ENCODE measurements at places on chromosomes 2 and 18.

- no peak for DNase-seq
Observed at GRCh38 chr2:240240017-240240734, 99.7 kb upstream of the OTOS start.

DNA sequence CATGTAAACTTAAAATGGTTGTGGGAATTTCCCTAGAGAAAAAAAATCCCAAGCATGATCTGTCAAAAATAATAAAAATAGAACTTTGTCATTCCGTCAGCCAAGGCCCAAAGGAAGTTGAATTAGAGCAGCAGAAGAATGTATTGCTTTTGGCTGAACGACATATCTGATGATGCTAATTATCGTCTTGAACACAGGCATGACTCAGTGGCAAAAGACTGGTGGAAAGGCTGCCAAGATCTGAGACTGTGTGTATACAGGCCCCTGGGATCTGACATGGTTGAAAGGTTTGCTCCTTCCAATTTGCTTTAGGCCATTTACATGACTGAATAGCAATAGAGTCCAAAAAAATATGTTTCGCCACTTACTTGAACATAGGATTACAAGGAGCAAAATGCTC is 1057.1 kb upstream of the CRIM1 start:
- DNase-seq: no peak

DNA sequence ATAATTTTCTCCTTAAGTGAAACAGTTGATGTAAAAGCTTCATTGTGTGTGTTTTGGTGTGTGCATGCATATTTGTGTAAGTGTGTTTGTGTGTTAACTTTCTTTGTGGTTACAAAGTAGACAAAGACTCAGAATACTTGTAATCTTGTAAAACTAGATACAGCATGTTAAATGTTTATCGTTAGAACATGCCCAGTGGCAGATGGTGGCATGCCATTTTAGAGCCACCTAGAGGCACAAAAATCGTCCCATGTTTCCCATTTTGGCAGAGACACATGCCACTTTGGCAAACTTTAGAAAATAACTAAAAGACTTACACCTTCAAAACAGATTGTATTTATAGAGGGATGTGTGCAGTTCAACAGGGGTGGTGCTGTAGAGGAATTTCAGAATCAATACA is 224.1 kb downstream of the LRP1B start:
- DNase-seq: no peak

DNA sequence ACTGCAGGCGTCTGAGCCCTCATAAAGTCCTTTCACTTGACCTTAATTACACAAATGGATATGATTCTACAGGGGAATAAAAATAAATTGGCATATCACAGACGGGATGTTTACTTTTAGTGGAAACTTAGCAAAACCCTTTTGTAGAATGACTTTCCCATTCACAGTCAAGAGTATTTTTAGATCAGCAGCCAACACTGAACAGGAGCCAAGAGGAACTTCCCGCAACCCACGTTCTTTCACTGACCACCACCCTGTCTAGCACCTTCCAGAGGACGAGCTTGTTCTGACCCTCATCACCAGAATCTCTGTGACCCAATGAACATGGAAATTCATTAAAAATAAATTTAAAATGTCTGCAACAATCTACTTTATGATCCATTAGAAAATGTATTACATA is 119.0 kb upstream of the SNTG2 start:
- DNase-seq: no peak

- DNase-seq: no peak
Observed at GRCh38 chr2:59034837-59035236, 793.7 kb upstream of the FANCL start.

GRCh38 chr2:232239951-232240681 is 138.4 kb upstream of the ALPP start:
- DNase-seq: no peak

DNA sequence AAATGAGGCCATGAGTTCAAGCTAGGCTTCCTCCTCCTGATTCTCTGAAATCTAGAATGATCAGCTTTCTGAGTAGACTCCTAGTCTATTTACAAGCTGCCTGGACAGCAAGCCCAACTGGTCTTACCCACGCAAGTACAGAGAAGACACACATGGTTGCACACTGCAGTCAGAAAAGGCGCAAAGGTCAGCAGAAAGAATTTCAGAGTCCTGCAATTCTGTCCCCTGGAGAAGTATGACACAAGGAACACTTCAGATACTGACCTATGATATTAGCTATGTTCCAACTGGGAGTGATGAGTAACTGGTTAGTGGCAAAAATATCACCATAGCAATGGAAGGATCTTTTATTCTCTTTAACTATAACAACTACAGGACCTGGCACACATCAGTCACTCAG is 336.1 kb upstream of the PKDCC start:
- DNase-seq: no peak

GRCh38 chr2:105926960-105927678 is 182.4 kb downstream of the NCK2 start:
- DNase-seq: peak; percentile 38

DNA sequence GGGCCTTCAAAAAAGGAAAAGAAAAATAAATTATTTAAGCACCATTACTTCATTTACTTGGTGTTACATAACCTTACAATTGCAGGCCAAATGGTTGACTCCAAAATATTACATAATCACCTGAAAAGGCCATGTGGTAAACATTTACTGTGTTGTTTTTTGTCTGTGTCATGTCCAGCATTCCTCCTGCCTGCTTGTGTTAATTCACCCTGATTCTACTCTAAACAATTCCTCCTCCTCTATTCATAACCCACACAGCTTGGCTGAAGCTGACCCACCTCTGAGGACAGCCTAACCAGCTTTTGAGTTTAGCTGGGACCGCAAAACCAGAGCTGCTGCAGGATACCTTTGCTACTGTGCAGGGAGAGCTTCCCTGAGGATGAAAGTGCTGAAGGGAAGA is 35.4 kb downstream of the TMX3 start:
- peak; percentile 10 for DNase-seq

GRCh38 chr2:201733544-201733943 is 35.1 kb upstream of the MPP4 start:
- no peak for DNase-seq

- DNase-seq: no peak
Observed at GRCh38 chr2:28160986-28161425, 231.7 kb upstream of the FOSL2 start.

DNA sequence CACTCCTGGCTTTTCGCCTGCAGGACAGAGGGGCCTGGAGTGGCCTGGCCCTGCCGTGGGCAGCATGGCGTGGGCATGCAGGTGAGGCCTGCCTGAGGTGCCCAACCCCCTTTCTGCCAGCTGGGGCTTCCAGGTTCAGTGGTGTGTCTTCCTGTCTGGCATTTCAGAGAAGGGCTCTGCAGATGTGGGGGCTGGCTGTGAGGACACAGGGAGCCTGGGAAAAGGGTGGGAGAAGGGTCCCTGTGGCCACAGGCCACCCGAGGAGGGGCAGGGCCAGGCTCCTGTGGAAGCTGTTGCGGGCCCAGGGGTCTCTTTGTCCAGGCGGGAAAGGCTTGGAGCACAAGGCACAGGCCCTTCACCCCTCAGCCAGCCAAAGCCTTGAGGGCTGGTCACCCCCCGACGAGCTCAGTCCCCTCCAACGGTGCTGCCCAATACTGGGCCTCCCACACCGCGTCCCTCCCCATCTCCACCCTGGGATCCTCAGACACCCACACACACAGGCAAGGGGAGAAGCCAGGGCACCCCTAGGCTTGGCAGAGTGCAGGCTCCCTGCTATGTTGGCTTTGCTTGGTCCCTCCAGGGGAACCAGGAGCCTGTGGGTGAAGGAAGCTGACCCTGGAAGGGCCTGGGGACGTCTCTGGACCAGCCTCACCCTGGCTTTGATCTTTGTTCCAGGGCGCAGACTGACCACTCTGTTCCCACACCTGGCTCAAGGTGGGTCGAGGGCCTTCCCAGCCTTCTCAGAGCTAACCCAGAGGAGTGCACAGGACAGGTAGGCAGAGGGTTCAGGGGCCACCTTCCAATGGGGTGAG is 3.7 kb upstream of the AQP12A start:
- no peak for DNase-seq

DNA sequence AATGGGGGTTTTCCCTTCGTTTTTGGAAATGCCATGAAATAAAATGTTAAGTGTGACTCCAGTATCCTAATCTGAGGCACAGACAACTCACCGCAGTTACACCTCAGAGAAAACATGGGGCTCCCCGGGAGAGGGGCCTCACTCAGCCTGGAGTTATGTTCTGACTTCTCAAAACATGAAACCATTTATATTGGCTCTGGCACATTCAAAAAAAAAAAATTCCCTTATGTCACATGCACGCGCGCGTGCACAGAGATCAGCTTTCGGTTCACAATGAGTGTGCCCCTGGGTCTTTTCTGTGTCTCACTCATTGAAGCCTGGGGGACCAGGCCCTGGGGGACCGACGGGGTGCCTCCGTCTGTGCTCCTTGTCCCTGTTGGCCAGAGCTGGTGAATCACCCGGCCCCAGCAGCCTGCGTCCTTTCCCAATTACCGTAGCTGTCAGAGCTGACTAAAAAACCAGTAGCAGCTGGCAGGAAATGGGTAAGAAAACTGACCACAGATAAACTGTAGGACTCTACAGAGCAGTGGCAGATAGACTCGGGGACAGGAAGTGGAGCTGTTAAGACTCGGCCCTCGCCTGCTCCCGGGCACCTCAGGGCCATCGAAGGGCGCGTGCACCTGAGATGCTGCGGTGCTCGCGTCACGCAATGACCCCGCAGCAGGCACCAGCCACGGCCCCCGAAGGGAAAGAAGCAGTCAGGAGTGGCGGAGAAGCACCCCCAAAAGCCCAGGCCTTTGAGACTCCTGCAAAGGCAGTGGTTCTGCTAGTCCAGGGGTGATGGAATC is 138.3 kb upstream of the ID2 start:
- peak; percentile 96 for DNase-seq

DNA sequence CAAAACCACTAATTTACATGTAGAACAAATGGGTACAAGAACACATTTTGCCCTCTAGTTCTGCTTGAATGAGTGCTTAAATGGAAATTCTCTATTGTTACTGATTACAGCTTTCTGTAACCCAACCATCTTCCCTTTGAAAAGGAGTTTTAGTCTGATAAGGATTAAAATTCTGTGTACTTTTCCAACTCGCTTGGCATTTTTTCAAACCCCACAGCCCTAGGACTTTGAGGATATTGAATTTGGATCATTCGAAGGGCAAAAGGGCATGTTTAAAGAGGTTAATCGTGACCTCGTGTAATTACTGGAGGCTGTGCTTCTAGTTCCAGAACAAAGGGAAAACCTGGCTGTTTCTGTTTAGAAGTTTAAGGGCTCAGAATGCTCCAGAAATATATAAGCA is 432.3 kb downstream of the PID1 start:
- DNase-seq: no peak

DNA sequence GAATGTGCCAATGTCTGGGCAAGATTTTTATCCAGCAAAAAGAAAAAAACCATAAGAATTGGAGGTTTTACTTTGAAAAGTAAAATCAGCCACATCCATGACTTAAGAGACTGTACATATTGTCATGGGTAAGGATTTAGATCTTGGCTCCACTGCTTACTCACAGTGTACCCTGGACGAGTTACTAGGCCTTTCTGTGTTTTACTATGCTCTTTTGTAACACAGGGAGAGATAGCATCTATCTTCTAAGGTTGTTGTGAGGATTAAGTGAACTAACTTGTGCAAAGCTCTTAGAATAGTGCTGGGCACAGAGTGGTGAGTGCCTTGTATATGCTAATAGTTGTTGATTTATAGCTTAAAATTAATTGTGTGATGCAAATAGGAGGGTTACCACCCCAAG is 255.9 kb downstream of the NEDD4L start:
- DNase-seq: no peak

GRCh38 chr2:160474319-160474645 is 19.3 kb downstream of the RBMS1 start:
- no peak for DNase-seq

DNA sequence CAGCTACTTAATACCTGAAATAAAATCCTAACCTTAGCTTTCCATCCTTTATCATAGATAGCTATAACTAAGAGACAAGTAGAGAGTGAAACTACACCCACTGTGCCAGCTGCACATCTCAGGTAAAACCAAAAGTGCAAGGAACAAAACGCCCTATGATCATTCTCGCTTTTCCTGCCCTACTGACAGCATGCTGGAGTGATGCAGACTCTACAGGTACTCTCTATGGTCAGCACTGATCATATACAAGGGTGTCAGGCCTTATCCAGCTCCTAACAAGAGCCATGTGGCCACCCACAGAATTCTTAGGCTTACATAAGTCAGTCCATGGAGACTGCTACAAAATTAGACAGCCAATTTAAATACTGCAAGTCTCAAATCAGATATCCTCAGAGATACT is 45.6 kb downstream of the REV1 start:
- no peak for DNase-seq

GRCh38 chr2:196099916-196100315 is 31.3 kb upstream of the DNAH7 start:
- peak; percentile 36 for DNase-seq

GRCh38 chr18:906416-907114 is 1.9 kb downstream of the ADCYAP1 start:
- DNase-seq: no peak

DNA sequence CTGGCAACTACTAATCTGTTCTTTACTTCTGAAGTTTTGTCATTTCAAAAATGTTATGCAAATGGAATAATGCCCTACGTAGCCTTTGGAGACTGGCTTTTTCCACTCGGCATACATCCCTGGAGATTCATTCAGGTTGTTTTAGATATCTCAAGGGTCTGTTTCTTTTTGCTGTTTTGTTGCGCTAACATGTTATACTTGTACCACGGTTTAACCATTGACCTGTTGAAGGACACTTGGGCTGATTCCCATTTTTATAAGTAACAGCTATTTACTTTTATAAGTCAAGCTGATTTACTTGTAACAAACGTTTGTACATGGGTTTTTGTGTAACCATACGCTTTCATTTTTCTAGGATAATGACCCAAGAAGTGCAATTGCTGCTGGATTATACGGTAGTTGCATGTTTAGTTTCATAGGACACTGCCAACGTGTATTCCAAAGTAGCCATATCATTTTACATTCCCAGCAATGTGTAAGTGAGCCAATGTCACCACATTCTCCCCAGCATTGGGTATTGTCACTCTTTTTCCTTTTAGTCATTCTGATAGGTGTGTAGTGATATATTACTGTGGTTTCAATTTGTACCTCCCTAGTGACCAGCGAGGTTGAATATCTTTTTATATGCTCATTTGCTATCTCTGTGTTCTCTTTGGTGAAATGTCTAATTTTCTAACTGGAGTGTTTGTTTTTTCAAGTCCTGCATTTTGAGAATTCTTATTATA is 36.5 kb upstream of the STAT4 start:
- no peak for DNase-seq

Data from suppressor macrophage treated with lipopolysaccharide for 1 hour (primary cell).